Cortex of kidney (tissue), 1 donor: ENCODE measurements at places on chromosomes 6 and 20.

GRCh38 chr20:13865156-13865555, 80.3 kb downstream of the NDUFAF5 start:
- DNase-seq, result no peak

- DNase-seq, result no peak
Observed at GRCh38 chr6:42372699-42373098, 79.0 kb downstream of the TRERF1 start.

- DNase-seq, result no peak
Observed at GRCh38 chr6:141957271-141957670, 175.5 kb upstream of the GJE1 start.

DNA sequence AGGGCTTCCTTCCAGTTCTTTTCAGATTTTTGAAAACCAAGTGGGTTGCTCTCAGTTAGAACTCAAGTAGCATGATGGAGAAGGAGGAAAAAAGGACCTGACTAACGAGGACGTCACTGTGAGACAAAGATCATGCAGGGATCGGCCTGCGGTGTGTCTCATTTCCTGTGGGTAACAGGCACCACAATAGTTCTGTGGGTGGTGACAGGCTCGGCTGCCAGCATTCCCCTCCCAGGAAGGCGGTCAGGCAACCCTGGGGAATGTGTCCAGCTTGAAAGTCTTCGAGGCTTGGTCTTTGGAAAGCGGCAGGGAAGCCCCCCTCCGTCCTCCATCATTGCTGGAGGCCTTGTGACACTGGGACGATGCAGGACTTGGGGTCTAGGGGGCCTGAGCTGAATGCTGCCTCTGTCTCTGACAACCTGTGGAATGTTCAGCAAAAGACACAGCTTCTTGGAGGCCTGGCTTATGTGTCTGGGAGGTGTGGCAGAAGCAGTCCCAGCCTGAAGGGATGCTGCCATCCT, 121.0 kb downstream of the BCAS1 start:
- no peak for DNase-seq

GRCh38 chr6:14516956-14517355, 399.4 kb downstream of the CD83 start:
- DNase-seq, result no peak

DNA sequence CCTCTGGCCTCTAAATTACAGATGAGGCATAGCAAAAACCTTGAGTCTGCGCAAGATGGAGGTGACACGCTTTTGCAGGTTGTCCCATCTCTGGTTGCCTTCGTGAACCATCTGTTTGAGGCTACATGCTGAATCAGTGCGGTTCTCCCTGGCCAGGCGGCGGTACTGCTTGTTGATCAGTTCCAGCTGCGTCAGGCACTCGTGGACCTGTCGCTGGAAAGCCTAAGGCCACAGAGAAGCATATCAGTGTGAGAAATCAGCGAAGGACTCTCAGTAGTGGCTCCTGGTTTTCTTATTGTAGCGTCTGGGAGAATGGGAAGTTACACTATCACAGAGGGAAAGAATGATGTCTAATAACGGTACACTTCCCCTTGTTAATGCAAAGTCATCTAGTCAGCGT, 344.4 kb downstream of the ESR1 start:
- DNase-seq, result no peak

DNA sequence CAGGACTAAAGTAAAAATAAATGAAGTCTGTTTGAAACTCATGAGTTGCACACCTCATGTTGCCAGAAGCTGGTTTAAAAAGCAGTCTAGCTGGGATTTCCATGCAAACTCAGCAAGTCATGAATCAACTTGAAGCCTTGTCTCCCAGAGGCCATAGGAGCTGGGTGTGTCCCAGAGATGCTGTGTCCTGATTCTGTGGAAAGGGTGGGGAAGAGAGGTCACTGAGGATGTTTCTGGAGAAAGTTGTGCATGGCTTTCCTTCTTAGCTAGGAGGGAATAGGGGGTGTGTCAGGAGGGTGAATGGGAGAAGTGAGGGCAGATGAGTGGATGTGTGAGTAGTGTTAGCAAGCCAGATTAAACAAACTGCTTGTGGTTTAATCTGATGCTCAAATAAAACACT, 111.3 kb downstream of the ADAT2 start:
- DNase-seq, result no peak

DNA sequence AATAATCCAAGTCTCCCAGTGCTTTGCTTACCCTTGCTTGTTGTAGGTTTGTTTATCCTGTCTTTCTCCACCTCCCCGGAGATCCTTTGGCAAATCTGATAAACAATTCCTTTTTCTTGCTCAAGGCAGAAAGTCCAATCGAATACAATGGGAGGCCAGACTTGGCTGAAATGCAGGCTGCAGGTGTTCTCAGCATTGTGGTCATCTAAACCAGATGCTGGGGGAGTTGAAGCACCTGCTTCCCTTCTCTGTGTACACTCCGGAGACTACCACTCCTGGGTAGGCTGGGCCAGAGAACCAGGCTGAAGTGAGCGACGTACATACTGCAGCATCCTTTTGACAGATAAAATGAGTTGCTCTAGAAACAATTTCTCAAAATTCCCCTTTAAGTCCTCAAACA, 82.6 kb upstream of the PREP start:
- DNase-seq, result no peak

DNA sequence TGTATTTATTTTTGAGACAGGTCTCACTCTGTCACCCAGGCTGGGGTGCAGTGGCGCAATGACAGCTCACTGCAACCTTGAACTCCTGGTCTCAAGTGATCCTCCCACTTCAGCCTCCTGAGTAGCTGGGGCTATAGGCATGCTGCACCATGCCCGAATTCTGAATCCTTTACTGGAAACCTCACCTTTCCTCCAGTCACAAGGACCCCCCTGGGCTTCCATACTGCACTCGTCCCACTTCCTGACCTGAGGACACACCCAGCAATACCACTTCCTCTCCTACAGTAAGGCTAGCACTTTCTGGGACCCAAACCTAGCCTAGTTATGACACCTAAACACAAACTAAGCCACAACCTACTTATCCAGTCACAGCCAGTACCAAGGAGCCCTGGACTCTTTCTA, 68.2 kb downstream of the FAM217A start:
- no peak for DNase-seq

- DNase-seq, result no peak
Observed at GRCh38 chr6:3762359-3762758, 10.8 kb upstream of the PXDC1 start.

DNA sequence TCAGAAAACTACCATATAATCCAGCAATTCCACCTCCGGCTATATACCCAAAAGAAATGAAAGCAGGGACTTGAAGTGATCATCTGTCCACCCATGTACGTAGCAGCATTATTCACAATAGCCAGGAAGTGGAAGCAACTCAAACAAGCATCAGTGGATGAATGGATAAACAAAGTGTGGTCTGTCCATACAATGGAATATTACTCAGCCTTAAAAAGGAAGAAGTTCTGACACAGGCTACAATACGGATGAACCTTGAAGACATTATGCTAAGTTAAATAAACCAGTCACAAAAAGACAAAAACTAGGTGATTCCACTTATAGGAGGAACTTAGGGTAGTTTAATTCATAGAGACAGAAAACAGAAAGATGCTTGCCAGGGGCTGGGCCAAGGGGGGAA, 76.5 kb downstream of the ATP9A start:
- no peak for DNase-seq

GRCh38 chr6:18101873-18102272, 20.6 kb downstream of the NHLRC1 start:
- DNase-seq, result no peak

DNA sequence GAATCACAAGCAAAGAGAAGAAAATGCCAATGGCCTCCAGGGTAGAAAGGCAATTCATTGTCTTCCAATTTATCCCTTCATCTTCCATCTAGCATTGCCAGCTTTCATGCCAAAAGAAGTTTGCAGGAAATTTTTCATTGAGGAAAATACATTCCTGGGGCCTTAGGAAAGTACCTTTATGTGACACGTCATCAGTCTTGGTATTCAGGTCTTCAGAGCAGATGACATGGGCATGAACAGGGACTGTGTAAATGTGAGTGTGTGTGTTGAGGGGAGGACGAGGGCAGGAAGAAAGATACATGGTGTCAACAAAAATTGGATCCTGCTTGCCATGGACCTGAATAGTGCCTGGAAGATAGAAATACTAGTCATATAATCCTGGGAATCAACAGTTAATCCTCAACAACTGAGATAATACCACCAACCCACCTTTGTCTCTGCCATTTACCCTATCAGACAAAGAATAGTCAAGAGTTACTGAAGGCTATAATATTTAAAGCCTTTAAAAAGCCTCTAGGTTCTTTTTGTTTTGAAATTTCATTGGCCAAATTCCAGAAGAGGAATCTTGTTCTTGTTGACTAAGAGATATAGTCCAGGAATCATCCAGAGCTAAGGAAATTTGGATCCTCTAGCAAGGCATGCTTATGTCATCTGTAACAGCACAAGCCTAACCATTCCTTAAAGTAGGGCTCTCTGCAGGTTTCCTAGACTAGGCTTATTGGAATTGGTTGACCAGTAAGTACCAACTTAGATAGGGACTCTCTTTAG, 405.8 kb upstream of the SASH1 start:
- no peak for DNase-seq

- no peak for DNase-seq
Observed at GRCh38 chr6:157608221-157609075, 214.6 kb upstream of the SNX9 start.

DNA sequence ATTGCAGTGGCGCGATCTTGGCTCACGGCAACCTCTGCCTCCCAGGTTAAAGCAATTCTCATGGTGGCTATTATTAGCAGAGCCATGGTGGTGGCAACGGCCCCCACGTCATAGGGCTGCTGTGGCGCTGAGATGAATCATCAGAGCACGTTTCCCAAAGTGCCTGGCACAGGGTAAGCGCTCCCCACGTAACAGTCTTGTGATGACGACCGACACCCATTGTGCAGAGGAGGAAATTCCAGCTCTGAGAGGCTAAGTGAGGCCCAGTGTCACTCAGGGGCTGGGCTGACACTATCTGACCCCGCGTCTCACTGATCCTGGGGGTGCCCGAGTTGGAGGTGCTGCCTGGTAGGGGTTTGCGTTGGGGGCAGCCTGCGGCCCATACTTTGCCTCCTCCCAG, 16.2 kb downstream of the SUN5 start:
- DNase-seq, result no peak

DNA sequence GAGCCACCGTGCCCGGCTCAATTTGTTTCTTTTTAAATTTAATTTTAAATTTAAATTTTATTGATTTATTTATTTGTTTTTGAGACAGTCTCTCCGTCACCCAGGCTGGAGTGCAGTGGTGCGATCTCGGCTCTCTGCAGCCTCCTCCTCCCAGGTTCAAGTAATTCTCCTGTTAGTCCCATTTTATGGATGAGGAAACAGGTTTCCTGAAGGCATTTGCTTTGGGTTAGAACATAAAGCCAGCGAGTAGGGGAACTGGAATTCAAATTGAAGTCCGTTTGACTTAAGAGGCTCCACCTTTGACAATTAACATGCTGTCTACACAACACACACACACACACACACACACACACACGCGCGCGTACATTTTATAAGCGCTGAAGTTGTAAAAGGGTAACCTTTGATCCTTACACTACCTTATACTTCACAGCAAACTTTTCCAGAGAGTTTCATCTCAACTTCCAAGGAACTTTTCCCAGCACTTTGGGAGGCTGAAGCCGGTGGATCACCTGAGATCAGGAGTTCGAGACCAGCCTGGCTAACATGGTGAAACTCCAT, 232.0 kb downstream of the BCAS1 start:
- no peak for DNase-seq

- no peak for DNase-seq
Observed at GRCh38 chr6:37862430-37862829, 42.9 kb downstream of the ZFAND3 start.

GRCh38 chr20:63335711-63336110, 25.4 kb downstream of the CHRNA4 start:
- no peak for DNase-seq

DNA sequence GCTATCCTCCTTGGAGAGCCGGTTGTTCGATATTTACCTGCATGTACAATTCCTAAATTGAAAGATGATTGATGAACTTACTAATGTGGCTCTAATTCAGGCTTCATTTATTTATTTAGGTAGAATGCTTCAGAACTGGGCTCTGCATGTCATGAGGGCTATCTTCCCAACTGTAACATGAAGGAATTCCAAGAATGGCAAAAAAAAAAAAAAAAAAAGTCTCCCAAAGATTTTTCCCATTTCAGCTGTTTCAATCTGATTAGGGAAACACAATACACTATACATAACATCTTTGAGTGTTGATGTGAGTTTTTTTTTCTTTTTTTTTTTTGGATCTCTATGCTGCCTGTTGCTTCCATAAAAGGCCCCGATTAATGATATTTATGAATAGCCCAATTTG, 120.1 kb upstream of the SHLD1 start:
- DNase-seq, result no peak

GRCh38 chr20:56735084-56735642, 106.1 kb downstream of the TFAP2C start:
- no peak for DNase-seq

DNA sequence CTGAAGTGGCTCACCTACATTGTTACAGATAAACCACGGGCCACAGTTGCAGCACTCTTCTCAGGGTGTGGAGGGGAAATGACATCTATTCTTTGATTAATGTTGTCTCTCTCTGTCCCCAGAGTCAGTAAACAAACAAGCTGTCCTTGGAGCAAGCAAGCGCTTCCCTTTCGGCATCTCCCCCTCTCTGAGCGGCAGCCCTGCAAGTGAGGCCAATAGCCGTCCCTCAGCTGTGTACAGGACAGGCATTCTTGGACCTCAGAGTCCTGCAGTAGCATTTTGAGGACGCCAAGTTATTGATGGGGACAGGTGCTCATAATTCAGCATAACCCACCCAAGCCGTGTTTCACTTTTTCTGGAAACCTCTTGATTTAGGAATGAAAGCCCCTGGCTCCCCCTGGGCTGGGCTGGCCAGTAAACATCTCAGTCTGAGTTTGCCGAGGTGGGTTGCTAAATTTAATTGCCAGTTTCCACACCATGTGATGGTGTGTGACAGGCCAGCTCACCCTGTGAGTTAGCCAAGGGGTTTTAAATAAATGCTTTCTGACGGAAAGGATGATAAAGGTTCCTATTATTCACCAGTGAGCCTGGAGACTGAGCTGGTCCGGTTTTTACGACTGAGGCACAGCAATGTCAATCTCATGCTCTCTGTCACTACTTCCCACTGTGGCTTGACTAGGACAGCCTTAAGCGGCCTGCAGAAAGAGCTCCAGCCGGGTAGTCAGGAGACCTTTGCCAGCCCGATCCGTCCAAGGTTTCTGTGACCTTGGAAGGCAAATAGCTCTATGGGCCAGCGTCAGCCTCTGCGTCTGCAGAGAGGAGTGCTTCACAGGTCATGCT, 214.8 kb upstream of the RREB1 start:
- no peak for DNase-seq

- no peak for DNase-seq
Observed at GRCh38 chr6:169960521-169960885, 209.1 kb downstream of the ERMARD start.
